AG10803 (cell line): ENCODE measurements at places on chromosomes 3 and 15.
A peak's percentile ranks its signal among the peaks of the same experiment; 100 is the strongest.

GRCh38 chr3:29283231-29284119, 2.6 kb downstream of the RBMS3 start:
- peak; percentile 26 for DNase-seq

DNA sequence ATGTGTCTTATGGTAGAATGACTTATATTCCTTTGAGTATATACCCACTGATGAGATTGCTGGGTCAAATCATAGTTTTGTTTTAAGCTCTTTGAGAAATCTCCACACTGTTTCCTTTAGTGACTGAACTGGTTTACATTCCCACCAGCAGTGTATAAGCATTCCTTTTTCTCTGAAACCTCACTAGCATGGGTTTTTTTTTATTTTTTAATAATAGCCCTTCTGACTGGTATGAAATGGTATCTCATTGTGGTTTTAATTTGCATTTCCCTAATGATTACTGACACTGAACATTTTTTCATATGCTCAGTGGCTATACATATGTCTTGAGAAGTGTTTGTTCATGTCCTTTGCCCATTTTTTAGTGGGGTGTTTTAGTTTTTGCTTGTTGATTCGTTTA, 494.3 kb downstream of the SQOR start:
- DNase-seq = peak; percentile 31

DNA sequence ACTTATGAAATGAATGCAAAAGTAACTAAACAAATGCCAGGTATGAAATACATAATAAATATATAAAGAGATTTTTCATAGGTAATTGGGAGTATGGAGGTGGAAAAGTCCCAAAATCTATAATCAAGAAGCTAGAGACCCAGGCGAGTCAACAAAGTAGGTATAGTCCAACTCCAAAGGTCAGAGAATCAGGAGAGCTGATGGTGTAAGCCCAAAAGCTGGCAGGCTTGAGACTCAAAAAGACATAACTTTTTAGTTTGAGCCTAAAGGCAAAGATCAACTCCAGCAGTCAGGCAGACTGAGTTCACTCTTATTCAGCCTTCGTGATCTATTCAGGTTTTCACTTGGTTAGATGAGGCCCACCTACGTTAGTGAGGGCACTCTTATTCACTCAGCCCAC, 157.4 kb upstream of the TMCO5A start:
- no peak for DNase-seq

DNA sequence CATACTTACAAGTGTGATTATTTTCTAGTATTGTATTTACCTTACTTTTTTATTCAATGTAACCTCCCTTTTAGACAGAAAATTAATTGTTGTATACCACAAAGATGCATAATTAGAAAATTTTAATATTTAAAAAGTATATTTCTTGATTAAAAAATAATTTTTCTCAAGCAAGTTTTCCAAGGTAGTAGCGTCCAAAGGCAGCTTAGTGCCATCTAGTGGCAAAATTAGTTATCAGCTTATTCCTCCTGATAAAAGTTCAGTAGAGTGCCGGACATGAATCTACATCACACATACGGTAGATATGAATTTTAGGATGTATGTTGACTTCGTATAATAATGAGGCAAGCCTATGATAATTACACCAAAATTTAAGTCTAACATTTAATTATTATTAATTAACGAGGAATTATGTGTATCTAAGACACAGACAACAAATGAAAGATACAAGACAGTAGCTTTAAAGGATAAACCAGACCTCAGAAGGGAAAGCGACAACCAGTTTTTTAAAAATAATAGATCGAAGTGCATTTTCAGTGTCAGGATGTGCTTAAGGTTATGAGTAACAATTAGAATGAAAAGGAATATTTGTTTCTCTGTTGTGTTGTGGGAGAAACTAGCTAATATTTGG, 405.9 kb downstream of the ROBO1 start:
- peak; percentile 45 for DNase-seq

GRCh38 chr15:99170476-99171065, 65.7 kb downstream of the SYNM start:
- DNase-seq = no peak

- no peak for DNase-seq
Observed at GRCh38 chr3:82978368-82978767, 1216.9 kb upstream of the GBE1 start.

DNA sequence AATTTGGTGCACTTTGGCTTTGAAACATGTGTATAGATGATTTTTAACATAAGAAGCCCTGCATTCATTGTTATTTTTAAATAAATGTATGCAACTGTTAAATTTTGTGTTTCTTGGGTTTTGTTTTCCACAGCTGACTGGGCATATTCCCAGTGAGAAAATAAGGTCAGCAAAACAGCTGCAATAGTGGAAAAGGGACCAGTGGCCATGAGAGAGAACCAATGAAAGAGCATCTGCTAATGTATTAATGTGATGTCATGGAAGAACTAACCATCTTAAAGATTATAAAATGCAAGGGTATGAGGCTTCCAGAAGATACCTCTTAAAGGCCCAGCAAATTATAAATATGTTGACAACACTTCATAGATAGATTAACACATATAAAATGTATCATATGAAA, 31.0 kb upstream of the KBTBD12 start:
- no peak for DNase-seq

- no peak for DNase-seq
Observed at GRCh38 chr3:7504886-7505775, 644.2 kb downstream of the GRM7 start.

DNA sequence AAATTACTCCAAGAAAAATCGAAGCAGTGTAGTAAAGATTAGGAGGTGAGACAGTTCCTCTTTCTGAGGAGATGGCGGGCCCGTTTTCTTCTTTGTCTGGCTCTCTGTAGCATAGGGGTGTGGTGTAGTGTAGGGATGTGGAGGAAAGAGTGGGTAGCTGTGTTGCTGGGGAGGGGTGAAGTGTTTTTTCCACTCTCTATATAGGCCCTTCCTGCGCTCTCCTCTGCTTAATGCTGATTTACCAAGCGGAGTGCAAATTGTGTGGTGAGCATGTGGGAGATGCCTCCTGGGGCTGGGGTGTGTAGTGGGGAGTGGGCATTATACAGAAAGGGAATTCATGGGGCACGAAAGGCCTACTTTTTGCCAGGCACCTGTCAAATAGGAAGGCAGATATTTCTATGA, 94.9 kb downstream of the ST6GAL1 start:
- DNase-seq = no peak

- no peak for DNase-seq
Observed at GRCh38 chr3:179723617-179724016, 70.8 kb downstream of the USP13 start.

- no peak for DNase-seq
Observed at GRCh38 chr15:98304371-98304770, 343.9 kb downstream of the ARRDC4 start.

DNA sequence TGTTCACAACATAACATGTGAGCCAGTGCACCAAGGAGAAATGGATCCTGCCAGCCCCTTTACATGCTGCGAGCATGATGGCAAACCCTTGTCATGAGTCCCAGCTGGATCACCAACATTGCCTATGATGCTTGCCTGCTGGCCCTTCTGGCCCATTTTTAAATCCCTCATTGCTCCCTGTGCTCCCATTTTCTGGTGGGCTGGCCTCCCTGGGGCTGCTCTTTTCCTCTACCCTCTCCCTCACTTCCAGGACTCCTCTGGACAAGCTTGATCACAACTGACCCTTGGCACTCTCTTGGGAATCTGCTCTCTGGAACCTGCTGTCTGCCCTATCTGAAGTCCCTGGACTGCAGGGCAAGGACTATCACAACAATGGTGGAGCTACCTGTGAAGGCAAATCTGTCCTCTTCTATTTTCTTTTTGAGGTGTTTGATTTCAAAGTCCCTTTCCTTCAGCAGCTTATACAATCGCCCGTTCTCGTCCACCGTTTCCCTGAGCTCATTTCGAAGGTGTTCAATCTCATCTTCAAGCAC, 16.3 kb downstream of the CCDC13 start:
- DNase-seq = no peak

DNA sequence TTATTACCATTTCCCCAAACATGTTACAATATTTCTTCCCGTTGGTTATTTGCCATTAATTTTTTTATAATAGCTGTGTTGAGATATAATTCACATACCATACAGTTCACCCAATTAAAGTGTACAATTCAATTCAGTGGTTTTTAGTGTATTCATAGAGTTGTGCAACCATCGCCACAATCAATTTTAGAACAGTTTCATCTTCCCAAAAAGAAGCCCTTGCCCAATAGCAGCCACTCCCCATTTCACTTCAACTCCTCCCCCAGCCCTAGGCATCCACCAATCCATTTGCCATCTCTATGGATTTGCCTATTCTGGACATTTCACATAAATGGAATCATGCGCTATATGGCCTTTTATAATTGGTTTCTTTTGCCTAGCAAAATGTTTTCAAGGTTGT, 225.1 kb downstream of the EPHB1 start:
- peak; percentile 25 for DNase-seq

- no peak for DNase-seq
Observed at GRCh38 chr3:23199649-23200048, 3.5 kb upstream of the UBE2E2 start.
